ENCODE measurements at places on chromosomes 5 and 9. TPM values are rescaled to one million over a fixed set of nuclear protein-coding genes. Genes with fewer than 3 reads are reported as not detected.

PCSK5 gene
- 3.4 TPM for total RNA-seq

KIF24 gene
- total RNA-seq: 5.6 TPM

CER1 gene
- total RNA-seq: not detected

IL3 gene
- not detected for total RNA-seq

FBP2 gene
- not detected for total RNA-seq

FABP6 gene
- not detected for total RNA-seq

PFN3 gene
- not detected for total RNA-seq

NPM1 gene
- total RNA-seq: 1,923 TPM

C9orf50 gene
- total RNA-seq: not detected

RIOK2 gene
- 23.3 TPM for total RNA-seq

SLCO6A1 gene
- total RNA-seq: not detected

MELK gene
- total RNA-seq: 12.9 TPM

LMX1B gene
- not detected for total RNA-seq

NR3C1 gene
- 21.4 TPM for total RNA-seq

ADCY2 gene
- not detected for total RNA-seq

CYSRT1 gene
- 0.37 TPM for total RNA-seq

TRPM3 gene
- 1.4 TPM for total RNA-seq

ELAVL2 gene
- total RNA-seq: 0.47 TPM

ARHGEF39 gene
- total RNA-seq: 3.1 TPM

Data from dermis blood vessel endothelial cell (primary cell).